Panc1 (cell line): ENCODE measurements at places on chromosomes 12 and 14.

DNA sequence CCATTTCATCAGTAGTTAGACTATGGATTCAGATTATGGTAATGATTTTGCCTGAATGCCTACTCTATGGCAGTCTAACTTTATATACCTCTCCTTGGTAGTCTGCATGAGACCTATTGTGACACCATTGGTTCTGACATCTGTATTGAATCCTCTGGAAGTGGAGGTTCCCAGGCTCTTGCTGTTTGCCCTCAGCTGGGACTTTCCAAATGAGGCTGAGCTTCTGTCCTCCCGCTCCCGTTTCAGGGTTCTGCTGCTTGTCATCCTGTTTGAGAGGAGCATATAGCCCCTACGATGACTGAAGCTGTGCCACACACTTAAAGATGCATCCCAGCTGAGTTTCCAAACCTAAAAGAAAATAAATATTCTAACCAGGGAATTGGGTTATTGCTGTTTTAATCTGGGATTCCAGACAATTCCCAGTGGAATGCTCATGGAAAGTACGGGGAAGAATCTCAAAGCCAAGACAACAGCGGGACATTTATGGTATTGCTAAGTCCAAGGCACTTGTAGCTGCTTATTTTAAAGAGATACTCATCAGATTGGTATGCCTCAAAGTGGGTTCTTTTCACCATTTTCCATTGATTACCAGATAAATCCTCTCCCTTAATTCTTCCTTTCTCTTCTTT lies 105.9 kb downstream of the ETV6 start:
- DNase-seq, result no peak

DNA sequence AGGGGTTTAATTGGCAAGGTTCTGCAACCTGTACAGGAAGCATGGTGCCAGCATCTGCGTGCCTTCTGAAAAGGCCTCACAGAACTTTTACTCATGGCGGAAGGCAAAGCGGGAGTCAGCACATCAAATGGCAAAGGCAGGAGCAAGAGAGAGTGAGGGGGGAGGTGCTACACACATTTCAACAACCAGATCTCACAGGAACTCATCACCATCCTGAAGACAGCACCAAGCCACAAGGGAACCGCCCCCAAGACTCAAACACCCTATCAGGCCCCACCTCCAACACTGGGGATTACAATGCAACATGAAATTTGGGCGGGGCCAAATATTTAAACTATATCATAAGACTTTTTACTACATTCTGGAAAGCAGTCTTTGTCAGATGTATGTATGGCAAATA lies 38.0 kb upstream of the FKBP4 start:
- DNase-seq, result no peak

GRCh38 chr14:77053046-77053841 lies 24.7 kb upstream of the IRF2BPL start:
- DNase-seq, result no peak

GRCh38 chr14:99605299-99605961 lies 1.4 kb upstream of the CCDC85C start:
- DNase-seq, result no peak

DNA sequence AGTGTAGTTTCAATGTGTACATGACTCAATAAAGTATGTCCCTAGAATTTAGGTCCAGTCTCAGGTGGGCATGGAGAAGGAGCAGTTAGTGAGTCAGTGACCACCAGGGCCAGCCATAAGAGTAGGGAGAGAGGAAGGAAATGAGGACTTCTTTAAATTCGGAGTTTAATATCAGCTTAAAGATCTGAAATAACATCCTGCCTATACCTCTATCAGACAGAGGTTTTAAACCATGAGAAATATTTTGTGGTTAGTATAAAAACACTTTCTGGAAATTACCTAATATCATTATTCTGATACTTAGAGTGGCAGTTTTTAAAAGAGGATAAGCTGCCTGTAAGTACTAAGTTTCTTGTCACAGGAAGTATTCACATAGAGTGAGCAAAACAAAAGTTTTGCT lies 61.7 kb upstream of the ST8SIA1 start:
- DNase-seq, result no peak

DNA sequence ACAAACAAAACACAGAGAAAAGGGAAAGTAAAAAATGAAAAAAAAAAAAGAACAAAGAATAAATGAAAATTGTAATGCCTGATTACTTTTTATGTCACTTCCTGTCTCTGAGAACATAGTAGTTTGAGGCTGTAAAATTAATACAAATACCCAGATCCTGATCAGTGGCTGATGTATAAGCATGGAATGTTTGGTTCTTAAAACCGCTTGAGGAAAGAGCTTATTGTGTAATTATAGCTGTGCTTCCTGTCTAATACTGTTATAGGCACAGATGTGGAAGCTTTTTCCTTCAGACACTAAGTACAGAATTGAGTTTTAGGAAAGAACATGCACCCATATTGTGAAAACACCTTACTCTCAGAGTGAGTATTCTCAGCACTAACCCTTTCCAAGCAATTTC lies 86.9 kb downstream of the AVPR1A start:
- no peak for DNase-seq

- DNase-seq, result no peak
Measured at GRCh38 chr12:50018154-50018553, 7.1 kb downstream of the RACGAP1 start.

- no peak for DNase-seq
Measured at GRCh38 chr14:105064001-105064400, 1.2 kb downstream of the GPR132 start.

GRCh38 chr12:2629051-2629450 lies 165.7 kb upstream of the FKBP4 start:
- DNase-seq, result no peak

DNA sequence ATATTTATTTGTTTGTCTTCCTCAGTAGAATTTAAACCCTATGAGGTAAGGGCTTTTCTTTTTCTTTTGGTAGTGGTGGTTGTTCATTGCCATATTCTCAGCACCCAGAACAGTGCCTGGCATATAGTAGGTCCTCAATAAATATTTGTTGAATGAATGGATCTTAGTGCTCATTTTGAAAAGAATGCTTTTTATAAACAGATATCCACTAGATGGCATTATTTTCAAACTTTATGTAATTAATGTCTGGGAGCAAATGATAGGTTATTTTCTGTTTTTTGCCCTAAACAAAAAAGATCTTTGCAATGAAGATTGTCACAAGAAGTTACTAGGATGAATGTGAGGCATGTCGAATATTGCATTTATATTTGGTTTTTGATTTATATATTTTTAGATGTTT lies 64.1 kb downstream of the RAD51B start:
- no peak for DNase-seq

GRCh38 chr12:44497044-44497443 lies 379.1 kb downstream of the NELL2 start:
- no peak for DNase-seq

- DNase-seq, result no peak
Measured at GRCh38 chr14:91409928-91410718, 7.5 kb downstream of the CCDC88C start.

DNA sequence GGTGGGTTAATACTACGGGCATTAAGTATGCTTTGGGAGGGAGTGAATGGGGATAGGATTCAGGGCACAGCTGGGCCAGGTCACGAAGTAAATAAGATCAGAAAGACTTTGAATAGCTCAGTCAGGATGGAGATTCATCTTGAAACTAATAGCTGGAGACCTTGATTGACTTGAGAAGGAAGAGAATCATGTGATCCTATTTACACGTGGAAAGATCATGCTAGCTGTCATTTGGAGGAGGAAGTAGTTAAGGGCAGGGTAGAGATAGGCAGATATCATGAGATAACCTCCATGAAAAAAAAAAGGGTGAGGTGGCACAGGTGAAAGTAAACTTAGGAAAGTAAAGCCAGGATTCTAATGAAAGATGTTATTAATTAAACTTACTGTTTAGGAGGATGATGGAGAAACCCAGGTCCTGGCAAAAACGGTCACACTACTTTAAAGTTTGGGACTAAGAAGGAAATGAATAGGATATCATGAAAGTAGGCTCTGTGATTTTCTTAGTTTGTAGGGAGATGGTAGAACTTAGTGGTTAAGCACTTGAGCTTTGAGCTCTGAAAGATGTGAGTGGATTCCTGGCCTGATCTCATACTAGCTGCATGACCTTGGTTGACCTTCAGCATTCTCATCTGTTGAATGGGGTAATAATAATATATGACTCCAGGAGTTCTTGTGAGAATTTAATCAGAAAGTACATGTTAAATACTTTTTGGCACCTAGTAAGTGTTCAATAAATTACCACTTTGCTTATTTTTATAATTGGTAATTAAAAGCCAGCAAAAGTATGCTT lies 439.0 kb downstream of the NRXN3 start:
- DNase-seq, result no peak

DNA sequence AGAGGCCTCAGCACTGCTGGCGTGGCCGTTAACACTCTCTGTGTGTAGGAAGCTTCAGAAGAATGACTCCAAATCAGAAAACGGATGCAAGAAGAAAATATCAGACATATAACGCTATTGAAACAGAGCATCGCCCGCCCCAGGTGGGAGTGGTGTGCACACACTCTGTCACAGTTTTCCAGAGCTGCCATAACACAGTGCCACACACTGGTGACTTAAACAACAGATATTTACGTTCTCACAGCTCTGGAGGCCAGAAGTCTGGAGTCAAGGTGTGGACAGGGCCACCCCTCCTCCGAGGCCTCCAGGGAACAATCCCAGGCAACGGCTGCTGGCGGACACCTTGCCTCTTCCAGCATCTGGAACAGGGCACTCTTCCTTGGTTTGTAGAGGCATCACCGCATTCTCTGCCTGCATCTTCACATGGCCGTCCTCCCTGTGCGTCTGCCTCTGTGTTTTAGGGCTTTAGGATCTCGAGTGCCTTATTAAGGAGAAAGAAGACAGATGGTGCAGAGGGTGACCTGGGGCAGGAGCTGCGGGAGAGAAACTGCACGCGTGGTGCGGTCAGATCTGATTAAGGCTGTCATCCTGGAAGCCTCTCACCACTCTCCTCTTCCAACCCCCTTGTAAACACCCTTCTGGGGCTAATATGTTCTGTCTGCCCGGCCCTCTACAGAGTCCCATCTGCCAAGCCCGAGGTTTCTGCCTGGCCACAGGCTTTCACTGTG lies 141.0 kb downstream of the SLC15A4 start:
- DNase-seq, result no peak

- DNase-seq, result no peak
Measured at GRCh38 chr12:89707703-89708564, 704 bp downstream of the ATP2B1 start.

GRCh38 chr14:92549859-92550230 lies 36.3 kb downstream of the RIN3 start:
- DNase-seq, result no peak

- no peak for DNase-seq
Measured at GRCh38 chr12:54053751-54054741, at the start of gene HOXC4. HOXC4 (plus strand) TSS chr12:54053835; CDS start chr12:54053923, 88 bp downstream.

- no peak for DNase-seq
Measured at GRCh38 chr12:26810330-26810729, 22.7 kb downstream of the ITPR2 start.

- no peak for DNase-seq
Measured at GRCh38 chr14:106166650-106167204, 640.3 kb downstream of the TMEM121 start.

- no peak for DNase-seq
Measured at GRCh38 chr12:104243971-104244370, 28.4 kb downstream of the TXNRD1 start.

DNA sequence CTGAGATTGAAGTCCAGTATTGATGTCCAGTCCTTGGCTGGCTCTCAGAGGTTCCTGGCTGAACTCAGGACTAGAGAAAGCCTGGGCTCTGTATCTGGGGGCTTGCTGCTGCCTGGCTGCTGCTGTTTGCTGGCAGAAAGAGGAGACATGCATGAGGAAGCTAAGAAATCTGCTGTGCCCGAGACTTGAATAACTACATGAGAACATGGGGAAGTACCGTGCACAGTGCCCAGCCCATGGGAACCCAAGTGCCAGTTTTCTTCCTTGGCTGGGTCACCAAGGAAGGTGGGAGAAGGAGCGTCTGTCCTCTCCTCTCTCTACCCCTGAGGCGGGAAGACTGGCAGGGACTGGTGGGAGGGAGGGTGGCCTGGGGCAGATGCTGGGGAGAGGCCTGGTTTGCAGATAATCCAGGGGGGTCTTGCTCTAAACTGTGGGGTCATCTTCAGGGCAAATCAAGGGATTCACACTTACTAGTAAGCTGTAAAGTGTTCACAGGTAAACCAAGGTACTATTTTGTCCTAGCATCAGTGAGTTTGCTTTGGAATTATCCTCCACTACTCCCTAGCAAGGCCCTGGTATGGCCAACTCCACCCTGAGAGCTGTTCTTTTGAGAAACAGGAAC lies 13.8 kb upstream of the ZFP36L1 start:
- DNase-seq, result no peak

- no peak for DNase-seq
Measured at GRCh38 chr14:60276347-60276746, 27.3 kb downstream of the PPM1A start.

DNA sequence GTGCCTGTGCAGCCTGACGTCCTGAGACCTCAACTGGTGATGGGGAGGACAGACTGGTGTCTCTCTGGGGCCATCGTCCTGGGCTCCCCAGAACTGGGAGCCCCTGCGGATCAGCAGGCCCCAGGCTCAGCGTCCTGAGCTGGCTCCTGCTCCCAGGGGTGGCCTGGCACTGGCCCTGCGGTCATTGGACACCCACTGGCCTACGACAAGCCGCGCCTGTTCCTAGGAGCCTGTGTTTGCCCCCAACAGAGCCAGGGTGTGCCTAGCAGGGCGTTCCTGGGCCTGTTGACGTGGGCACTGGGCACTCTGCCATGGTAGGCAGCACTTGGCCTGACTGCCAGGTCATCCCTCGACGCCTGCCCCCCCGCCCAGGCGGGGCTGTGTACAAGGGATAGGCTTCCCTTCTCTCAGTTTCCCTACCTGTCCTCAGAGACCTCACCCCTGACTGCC lies 8.4 kb downstream of the ADSS1 start:
- DNase-seq, result no peak

DNA sequence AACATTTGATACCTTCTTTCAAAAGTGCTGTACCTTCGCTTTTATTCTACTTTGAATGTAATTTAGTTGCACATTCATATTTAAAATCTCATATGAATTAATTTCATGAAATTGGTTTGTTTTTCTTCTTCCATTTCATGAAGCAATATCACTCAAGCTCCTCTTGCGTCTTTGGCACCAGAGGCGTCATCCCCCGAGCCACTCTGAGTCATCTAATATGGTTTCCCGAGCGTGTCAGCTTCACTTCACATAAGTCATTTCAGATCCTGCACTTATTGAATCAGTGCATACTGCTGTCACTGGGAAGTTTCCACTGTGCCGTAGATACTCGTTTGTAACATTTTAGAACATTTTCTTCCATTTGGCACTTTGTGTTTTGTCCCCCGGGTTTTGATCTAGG lies 105.6 kb downstream of the SLC25A47 start:
- no peak for DNase-seq
